Stimulated activated CD4-positive, alpha-beta T cell treated with anti-CD3 and anti-CD28 coated beads, TNF-alpha, amount 100 ng/mL, for 1 hour (primary cell): ENCODE measurements at places on chromosomes 5 and 9.

GRCh38 chr5:55027595-55027994, 3.5 kb downstream of the GZMK start:
- DNase-seq: peak; percentile 3

GRCh38 chr5:11892832-11893231, 11.4 kb downstream of the CTNND2 start:
- DNase-seq: no peak

- DNase-seq: no peak
These were observed 31.7 kb upstream of the TRIM14 start for GRCh38 chr9:98150721-98151120.

DNA sequence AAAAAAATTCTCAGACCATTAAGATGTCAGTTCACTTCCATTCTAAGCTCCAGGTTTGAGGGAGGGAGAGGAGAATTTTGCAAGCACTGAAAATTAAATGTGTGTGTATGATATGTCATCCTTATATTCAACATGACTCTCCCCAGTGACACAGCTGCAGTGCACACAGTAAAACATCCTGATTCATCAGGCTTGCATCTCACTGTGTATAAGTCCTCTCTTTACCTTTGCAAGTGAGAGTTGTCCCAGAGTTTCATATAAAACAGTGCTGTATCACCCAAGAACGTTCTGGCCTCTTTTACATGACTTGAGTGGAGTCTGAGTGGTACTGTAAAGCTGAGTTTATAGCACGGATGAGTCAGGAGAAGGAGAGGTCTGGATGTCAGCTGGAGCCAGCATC, 50.0 kb downstream of the DMRT2 start:
- DNase-seq: no peak

- DNase-seq: no peak
These were observed 71.8 kb upstream of the TAF11L2 start for GRCh38 chr5:17426104-17426749.

DNA sequence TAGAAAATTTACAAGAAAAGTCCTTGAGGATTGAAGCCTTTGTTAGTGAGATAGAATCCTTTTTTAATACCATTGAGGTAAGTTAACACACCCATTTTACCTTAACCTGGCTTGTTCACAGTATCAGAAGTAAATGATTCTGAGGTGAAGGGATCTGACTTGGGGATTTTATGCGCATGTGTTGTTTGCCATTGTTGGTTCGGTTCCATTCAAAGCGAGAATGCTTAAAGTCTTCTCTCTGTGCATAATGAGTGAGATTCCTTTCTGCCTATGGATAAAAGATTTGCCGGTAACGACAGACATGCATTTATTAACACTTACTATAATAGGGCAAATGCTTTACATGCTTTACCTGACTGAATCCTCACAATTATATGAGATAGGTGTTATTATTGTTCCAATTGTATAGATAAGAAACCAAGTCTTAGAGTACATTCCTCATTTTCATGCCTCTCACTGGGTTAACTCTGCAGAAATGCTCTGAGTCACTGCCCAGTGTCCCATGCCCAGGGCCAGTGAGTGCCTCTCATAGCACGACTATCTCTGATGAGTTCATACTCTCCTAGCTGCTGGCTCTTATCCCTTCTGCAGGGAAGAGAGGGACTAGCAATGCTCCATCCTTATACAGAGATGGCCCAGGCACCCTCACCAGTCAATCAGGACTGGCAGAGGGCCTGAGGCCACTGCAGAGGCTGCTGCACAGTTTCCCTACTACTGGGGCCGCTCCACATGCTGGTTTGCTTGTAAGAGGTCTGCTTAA, 54.4 kb downstream of the CMYA5 start:
- DNase-seq: no peak

DNA sequence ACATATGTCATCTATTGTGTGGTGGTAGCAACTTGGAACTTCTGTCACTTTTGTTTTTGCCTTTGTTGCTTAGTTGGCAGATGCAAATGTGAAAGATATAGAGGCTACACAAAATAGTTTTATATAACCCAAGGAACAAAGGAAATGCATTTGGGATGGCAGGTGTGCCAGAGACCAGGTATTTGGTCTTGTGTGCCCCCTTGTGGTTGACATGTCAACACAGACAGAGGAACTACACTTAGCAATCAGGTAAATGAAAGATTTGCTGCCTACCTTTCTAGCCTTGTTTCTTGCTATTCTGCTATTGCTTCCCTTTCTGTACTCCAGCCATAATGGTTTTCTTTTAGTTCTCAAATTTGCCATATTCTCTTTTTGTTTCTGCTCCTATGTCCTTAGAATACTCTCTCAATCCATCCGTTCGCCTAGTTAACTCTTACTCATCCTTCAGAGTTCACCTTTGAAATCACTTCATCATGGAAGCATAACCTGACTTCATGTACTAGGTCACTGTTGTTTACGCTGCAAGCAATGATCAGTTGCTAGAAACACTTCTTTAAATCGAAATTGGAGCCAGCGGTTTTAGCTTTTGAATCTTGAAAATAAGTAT, 119.5 kb downstream of the TRPM3 start:
- DNase-seq: no peak

GRCh38 chr5:82419559-82420332, 141.6 kb upstream of the RPS23 start:
- DNase-seq: no peak

DNA sequence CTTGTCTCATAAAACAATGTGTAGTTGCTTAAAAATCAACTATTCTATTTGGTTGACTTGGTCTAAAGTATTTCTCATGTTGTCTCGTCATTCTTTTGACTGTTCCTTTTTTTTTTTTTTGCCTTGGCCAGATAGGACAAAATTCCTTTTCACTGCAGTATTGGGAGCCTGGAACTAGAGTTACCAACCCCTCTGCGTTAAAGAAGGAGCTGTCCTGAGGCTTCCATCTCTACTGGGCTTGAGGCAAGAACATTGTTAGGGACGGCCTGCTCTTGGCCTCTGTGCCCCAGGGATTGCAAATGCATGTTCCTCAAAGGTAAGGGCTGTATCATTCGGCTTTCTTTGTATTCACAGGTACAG, 1.4 kb upstream of the NPR2 start:
- no peak for DNase-seq
